ENCODE measurements at places on chromosomes 5 and 9. TPM values are rescaled to one million over a fixed set of nuclear protein-coding genes. Genes with fewer than 3 reads are reported as not detected.

ISCA1 gene
- 17.3 TPM for total RNA-seq

CATSPER3 gene
- 0.54 TPM for total RNA-seq

FSTL4 gene
- 2.0 TPM for total RNA-seq

NUP214 gene
- total RNA-seq = 77.9 TPM

EPB41L4A gene
- total RNA-seq = 10.8 TPM

OR4F3 gene
- total RNA-seq = not detected

PHYHD1 gene
- 5.0 TPM for total RNA-seq

MOB3B gene
- total RNA-seq = 21.8 TPM

ADRB2 gene
- 0.11 TPM for total RNA-seq

GRXCR2 gene
- not detected for total RNA-seq

SPINK6 gene
- not detected for total RNA-seq

PCDHGA4 gene
- 0.93 TPM for total RNA-seq

OBP2B gene
- not detected for total RNA-seq

EEIG1 gene
- total RNA-seq = 71.1 TPM

INVS gene
- 22.9 TPM for total RNA-seq

NOXA1 gene
- 0.89 TPM for total RNA-seq

AGXT2 gene
- total RNA-seq = not detected

OR2Y1 gene
- not detected for total RNA-seq

All from neural crest cell (in vitro differentiated cells).